Left renal cortex interstitium (tissue), 4 donors: ENCODE measurements at places on chromosomes 12 and 14. TPM values are rescaled to one million over a fixed set of nuclear protein-coding genes. Genes with fewer than 3 reads are reported as not detected.

DNA sequence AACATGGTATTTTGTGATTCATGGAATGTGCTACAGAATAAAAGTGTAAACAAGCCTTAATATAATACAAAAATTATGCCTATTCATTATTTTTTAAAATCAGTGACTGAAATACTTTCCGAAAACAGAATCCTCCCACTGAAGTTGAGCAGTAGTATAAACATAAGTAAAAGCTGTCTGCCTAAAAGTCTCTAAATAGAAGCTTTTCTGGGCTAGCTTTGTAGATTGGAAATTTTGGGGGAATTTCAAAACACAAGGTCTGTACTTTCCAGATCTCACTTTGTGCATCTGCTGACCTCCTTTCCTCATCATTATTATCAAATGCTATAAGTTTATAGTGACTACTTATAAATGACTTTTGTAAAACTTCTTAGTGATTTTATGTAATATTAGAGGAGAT, 80.4 kb upstream of the TRHDE start:
- DNase-seq, result no peak

GRCh38 chr12:82723093-82723492, 36.4 kb downstream of the TMTC2 start:
- DNase-seq, result no peak

GRCh38 chr12:124075841-124076240, 102.8 kb downstream of the ZNF664 start:
- no peak for DNase-seq

GRCh38 chr12:27334042-27334720, 1.5 kb downstream of the BMAL2 start:
- DNase-seq, result no peak

- DNase-seq, result no peak
Observed at GRCh38 chr14:85336257-85336656, 193.7 kb upstream of the FLRT2 start.

DNA sequence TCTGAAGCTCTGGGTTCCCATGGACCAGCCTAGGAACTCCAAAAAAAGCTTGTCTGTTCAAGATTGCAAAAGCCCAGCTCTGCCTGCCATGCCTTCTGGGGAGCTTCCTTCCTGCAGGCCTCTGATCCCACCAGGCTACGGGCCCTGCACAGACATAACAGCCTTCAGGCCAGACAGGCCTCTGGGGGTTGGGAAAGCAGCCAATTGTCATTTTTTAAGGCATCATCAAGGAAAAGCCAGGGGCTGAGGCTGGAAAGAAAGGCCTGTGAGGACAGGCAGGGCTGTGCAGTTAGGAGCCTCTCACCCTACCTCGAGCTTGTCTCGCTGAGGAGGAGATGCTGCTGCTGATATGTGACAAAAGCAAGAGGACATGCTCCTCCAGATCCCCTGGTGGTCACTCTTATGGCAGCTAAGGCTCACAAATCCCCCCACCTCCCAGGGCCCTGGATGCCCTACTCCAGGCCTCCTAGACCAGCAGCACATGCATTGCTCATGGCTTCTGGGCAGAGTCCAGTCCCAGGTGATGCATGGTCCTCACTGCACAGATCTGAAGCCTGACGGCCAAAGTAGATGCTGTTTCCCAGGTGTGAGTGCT, 2.9 kb downstream of the TMEM229B start:
- DNase-seq, result no peak

DNA sequence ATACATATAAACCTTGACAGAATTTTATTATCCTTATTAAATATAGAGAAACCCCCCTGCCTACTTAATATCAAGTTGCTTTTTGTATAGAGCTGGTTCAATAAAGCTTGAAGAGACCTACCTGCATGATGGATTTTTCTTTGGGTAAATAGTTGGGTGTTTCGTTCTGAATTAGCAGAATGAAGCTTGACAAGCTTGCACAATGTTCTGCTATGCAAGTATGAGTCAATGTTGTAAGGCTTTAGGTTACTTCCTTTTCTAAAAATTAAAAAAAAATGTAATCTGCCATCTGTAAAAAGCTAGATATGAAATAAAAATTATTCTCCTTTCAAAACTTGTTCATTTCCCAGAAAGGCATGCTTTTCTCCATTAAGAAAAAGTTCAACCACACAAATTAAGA, 1662.6 kb upstream of the SEL1L start:
- DNase-seq, result no peak

DNA sequence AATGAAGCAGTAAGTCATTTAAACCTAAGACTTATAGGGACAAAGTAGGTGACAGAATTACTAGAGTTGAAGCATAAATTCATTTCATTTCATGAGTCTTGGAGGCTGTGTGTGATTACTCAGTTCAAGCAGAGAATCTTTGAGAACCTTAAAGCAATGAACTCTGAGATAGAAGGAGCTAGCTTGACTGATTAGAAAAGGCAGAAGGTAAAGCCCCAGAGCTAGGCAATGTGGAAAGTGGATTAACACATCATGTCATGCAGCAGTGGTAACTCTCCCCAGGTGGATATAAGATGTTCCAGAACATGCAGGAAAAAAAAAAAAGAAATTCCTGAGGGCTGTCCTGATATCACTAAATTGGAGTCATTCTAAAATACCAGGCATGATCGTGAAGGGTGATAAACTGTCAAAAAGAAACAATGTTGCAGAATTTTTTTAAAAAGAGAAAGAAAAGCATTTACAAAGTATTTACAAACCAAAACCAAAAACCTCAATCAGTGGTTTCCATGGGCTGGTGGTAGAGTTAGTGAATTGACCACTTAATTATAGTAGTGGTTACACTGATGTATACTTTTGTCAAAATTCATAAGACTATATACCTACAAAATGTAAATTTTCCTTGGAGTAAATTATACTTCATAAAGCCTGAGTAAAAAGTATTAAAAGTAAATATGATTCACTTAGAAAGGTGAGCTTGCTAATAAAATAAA, 12.7 kb upstream of the SLC16A7 start:
- DNase-seq, result no peak

- DNase-seq, result no peak
Observed at GRCh38 chr12:30041096-30041495, 257.4 kb upstream of the TMTC1 start.

- DNase-seq, result no peak
Observed at GRCh38 chr12:76192416-76192815, 107.9 kb upstream of the NAP1L1 start.

- no peak for DNase-seq
Observed at GRCh38 chr12:132021031-132021871, 71.5 kb downstream of the EP400 start.

DNA sequence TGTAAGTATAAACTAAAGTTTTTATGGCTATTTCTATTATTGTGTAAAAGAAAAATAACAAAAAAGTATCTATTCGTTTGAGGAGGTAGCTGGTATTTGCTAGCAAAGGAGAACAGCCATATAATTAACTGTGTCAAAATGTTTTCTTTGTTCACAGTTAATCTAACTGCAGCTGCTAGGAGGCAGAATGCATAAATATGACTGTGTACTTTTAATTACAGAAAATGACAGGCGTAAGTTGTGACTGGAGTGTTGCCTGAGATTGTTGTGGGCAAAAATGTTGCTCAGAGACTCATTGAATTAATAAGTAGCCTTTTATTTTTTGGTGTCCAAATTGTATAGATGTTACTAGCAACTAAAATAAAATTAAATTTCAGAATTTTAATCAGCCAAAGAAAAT, 33.5 kb downstream of the PTPRO start:
- DNase-seq, result no peak

- no peak for DNase-seq
Observed at GRCh38 chr14:81936348-81936747, 402.7 kb upstream of the SEL1L start.

GRCh38 chr14:60171690-60172089, 6.5 kb upstream of the DHRS7 start:
- DNase-seq, result no peak

CLEC2A gene
- polyA plus RNA-seq, result not detected

PZP gene
- 0.57 TPM for polyA plus RNA-seq

PLEKHH1 gene
- 33.2 TPM for polyA plus RNA-seq

TAS2R13 gene
- polyA plus RNA-seq, result not detected

KCNH5 gene
- polyA plus RNA-seq, result 0.13 TPM

ACTN1 gene
- 73.3 TPM for polyA plus RNA-seq

LETMD1 gene
- 132 TPM for polyA plus RNA-seq

CLEC4E gene
- polyA plus RNA-seq, result 2.1 TPM

LLPH gene
- polyA plus RNA-seq, result 30.4 TPM
